ENCODE measurements at places on chromosomes 1 and 21.

DNA sequence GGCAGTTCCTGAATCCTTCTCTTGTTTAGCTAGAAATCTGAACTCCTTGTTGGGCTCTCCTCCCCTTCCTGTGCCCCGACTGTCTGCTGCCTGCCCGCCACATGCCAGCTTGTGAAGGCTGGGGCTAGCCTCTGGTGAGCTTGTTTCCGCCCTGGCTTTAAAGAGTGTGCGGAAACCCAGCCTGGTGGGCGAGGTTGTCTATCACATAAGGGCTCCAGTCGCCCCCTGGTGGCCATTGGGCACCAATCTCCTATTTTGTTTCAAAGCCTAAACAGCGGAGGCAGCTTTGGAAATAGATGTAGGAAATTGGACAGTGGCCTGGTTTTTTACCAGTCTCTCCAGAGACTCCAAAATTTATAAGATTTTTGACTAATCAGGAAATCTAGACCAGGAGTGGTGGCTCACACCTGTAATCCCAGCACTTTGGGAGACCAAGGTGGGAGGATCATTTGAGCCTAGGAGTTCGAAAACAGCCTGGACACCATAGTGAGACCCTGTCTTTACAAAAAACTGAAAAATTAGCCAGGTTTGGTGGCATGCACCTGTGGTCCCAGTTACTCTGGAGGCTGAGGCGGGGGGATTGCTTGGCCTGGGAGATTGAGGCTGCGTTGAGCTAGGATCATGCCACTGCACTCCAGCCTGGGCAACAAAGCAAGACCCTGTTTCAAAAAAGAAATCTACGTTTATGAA, 9.8 kb downstream of the ATP8B2 start:
- peak; percentile 88 for DNase-seq

DNA sequence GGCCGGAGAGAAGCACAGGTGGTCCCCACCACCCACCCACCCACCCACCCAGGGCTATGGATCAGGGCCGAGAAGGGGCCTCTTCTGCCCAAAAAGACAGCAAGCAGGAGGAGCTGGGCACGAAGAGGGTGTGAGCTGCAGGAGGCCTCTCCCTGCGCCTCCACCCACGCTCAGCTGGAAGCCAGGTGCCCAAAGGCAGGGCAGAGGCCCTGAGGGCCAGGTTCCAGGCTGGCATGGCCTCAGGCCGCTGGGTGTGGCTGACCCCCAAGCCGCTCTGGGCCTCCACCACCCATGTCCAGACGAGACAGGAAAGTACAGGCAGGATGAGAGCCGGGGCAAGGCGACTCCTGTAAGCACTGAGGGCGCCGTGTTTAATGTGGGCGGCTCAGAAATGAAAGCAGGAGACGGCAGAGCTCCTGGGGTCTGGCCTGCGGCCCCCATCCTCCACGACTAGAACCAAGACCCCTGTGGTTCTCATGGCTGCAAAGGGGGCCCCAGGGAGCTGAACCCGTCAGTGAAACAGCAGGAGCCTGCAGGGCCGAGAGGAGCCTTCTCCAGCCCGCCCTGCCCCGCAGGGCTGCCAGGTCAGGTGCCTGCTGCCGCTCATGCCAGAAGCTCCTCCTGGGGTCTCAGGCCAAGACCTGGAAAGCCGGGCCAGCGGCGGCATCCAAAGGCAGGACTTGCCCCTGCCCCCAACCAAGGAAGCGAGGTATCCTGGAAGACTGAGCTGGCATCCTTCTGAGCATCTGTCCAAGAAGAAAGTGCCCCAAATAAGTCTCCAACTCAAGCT, 56.0 kb downstream of the MEGF6 start:
- no peak for DNase-seq

GRCh38 chr1:85849660-85850059, 141.4 kb upstream of the ZNHIT6 start:
- DNase-seq, result no peak

DNA sequence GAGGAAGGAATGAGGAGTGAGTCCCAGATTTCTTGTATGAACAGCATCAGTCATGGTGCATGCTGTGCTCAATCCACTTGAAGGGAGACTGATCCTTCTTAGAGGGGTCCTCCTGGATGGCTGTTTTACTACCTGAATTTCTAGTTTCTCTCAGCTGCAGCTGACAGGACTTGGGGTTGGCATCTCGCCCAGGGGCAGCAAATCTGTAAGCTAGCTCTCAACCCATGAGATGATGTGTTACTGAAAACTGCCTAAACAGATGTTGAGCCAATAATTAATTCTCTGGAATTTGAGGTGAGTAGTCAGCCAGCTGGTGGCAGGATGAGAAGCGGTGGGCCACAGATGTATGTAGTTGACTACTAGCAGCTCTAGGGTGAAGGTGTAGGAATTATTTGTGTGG, 19.6 kb downstream of the BACH1 start:
- DNase-seq, result no peak

DNA sequence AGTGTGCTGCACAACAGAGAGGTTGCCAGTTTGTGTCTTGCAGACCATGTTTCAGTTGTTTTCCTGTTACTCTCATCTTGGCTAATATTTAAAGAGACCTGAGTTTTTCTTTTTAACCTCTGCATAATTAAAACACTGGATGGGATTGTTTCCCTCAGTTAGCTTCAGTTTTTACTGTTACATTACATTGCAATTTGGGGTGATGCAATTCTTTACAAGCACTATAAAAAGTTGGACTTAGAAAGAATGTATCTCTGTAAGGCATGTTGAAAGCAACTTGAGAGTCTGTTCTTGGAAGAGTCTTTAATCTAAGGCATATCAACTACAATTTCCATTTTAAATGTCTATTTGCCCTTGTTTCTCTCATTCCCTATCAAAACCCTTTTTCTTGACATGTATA, 99.1 kb downstream of the DNM3 start:
- DNase-seq, result no peak

DNA sequence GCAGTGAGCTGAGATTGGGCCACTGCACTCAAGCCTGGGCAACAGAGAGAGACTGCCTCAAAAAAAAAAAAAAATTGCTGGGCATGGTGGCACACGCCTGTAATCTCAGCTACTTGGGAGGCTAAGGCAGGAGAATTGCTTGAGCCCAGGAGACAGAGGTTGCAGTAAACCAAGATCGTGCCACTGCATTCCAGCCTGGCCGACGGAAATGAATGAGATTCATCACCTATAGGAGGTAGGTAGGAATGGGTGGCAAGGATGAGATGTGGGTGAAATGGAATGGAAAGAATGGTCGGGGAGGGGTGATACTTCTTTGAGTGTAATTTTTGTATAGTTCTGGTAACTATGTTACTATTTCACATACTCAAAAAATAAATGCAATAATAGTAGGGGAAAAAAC, 15.4 kb downstream of the CTXND2 start:
- no peak for DNase-seq

DNA sequence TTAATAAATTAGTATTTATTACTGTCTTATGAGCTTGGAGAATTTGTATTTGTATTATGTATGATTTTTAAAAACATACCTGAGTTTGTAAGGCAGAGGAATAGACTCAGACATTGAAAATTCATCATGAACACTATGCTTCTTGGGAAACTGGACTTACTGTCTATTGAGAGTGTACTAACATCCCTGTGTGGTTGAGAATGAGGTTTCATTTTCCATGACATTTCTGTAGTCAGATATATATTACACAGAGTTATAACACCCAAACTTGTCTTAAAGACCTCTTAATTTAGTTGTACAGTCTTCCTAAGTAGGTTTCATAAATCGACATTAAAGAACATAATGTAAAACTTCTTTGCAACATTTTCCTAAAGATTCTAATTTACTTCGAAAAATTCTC, 30.0 kb downstream of the PPP2R5A start:
- no peak for DNase-seq

Measured in lung microvascular endothelial cell (primary cell).